Stimulated activated CD8-positive, alpha-beta memory T cell treated with anti-CD3 and anti-CD28 coated beads, Interleukin-4, amount 100 ng/mL, for 1 hour (primary cell): ENCODE measurements at places on chromosomes 4 and X.

DNA sequence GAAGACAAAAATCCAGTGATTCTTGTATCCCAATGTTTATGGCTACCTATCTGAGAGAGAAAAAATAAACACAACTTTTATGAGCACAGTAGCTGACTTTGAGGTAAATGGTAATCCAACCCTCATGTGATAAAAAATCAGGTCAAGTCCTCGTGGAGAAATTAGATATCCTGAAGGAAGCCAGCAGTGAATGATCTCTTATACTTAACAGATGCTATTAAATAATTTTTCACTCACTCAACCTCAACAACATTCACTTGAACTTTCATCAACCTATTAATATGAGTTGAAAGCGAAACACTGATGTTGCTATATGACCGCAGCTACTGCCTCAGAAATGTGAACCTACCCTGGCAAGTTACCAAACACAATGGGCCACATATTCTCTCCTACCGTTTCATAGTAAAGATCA is 105.4 kb downstream of the GPC3 start:
- DNase-seq = no peak

GRCh38 chr4:139145552-139145932 is 31.5 kb downstream of the ELF2 start:
- no peak for DNase-seq

DNA sequence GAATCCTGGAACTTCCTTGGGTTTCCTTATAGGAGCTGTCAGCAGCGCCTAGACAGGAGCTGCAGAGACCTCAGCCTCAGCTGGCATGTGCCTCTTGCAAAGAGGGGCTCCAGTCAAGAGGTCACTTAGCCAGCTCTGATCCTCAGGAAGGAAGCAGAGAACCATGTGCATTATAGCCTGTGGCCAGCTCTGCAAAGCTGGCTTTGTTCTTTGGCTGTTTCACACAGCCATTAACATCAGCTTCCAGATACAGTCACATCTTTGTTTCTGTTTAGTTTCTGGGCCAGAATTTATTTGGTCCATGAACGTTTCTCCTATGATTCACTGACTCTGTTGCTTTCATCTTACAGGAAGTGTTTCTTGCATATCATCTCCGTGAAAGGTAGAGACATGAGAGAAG is 92.4 kb downstream of the CC2D2A start:
- DNase-seq = no peak

DNA sequence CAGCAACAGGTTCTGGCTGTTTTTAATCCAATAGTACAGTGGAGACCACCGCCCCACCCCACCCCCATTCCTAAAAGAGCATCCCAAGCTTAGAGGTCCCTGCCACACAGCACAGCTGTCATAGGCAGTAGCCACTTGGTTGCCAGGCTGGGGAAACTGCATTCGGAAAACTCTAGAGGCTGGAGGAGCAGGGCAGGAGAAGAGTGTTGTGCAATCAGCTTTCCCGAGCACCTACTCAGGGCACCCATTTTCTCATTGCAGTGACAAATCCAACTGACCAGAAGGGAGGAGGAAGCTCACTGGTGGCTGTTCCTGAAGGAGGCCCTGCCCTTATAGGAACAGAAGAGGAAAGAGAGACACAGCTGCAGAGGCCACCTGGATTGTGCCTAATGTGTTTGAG is 1.1 kb downstream of the CXCL1 start:
- DNase-seq = no peak

DNA sequence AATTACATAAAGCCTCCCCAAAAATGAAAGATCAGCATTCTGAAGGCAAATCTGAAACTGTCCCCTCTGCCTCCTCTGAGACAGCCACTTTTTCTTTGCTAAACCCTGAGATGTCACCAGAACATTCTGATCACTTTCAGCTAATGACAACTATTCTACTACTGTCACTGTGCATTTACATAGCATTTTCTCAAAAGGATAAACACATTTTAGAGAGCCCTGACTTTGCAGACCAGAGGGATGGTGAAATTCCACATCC is 72.1 kb downstream of the GATB start:
- no peak for DNase-seq

- DNase-seq = no peak
These were observed 276.7 kb upstream of the PPARGC1A start for GRCh38 chr4:24166501-24166900.

DNA sequence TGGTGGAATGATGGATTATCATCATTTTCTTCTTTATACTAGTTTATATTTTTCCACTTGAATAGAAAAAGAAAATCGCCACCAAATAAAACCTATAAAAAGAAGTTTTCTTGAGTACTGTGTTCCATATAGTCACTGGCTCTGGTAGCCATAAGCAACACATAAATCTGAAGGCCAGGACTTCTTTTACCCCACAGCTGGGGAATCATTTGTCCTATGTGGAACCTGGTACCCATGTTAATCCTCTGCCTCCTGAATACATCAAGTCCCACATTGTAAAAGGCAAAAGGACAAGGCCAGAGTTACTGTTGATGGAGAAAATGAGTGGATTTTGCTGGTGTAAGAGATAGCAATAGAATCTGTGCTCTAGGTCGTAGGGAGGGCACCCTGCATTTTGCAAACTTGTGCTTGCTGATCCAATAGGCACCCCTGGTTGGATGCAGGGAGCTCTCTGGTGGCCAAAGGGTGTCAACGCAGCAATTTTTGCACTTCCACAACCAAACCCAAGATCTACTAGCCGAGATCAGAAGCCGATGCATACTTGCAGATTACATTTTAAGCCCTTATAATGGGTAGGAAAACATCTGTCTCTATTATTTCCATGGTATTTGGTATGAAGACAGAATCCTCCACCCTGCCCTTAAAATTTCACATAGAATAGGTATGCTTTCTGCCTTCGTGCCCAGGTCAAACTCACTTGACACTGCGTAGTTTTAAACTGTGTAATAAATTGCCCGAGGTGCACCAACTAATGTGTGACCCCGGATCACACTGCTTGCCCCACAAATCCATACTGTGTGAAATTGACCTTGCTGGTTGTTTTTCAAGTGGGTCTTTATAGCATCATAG is 146.2 kb upstream of the SCML1 start:
- no peak for DNase-seq

- no peak for DNase-seq
These were observed 143.9 kb downstream of the PDGFRA start for GRCh38 chr4:54372951-54373350.

GRCh38 chrX:31199840-31200114 is 127.9 kb upstream of the FTHL17 start:
- no peak for DNase-seq

GRCh38 chrX:150990910-150991309 is 7.8 kb downstream of the HMGB3 start:
- DNase-seq = no peak

GRCh38 chr4:98626350-98626749 is 32.1 kb downstream of the TSPAN5 start:
- DNase-seq = no peak

GRCh38 chr4:101993002-101993841 is 202.7 kb downstream of the BANK1 start:
- DNase-seq = no peak

DNA sequence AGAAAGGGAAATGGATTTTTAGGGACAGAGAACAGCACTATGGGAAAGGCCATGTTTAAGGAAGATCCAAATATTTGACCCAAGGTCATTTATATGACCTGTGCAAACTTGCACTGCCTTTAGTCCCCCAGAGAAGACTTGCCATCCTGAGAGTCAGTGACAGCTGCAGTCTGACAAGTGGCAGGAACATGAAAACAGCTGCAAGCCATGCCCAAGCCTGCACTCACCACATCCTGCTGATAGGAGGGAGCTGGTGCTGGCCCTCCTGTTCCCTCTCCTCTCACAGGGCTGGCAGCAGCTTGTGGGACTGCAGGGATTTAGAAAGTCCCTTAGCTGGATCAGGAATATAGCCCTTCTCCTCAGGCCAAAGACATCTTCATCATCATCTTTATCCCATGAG is 187.7 kb downstream of the RAP1GDS1 start:
- DNase-seq = no peak

- no peak for DNase-seq
These were observed 223.4 kb downstream of the BCOR start for GRCh38 chrX:39874202-39874816.

- no peak for DNase-seq
These were observed 57.6 kb upstream of the MAP9 start for GRCh38 chr4:155434366-155434765.

DNA sequence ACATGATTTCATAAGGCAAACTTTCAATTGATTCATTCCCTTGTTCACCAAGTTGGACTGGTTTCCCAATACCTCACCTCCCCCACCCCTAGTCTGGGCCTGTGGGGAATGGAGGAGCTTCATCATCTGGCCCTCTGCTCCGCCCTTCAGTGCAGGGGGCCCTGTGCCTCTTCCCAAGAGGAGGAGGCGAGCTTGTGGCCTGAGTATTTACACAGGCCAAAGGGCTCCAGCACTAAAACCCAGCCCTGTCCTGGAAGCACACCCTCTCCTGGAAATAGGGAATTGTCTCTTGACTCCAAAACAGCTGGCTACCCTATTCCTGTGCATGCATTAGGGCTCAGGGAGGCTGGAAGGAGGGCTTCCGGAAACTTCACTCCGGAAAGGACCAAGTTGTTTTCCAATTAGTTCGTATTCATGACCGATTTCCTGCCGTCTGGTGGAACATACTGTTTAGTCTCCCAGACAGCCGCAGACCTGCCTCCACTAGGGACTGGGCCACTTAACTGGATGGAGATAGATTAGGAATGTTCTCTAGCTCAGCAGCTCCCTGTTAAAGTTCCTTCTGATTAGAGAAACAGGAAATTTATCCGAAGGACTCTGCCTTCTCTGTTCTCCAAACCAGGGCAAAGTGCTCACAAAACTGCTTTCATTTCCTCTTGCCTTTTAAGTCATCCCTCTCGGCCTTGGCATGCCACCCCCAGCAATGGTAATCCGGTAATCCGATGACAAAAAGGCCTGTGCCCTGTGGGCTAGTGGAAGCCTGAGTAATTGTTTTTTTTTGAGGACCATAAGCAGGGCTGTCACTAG is 5.8 kb downstream of the SRPX2 start:
- no peak for DNase-seq

DNA sequence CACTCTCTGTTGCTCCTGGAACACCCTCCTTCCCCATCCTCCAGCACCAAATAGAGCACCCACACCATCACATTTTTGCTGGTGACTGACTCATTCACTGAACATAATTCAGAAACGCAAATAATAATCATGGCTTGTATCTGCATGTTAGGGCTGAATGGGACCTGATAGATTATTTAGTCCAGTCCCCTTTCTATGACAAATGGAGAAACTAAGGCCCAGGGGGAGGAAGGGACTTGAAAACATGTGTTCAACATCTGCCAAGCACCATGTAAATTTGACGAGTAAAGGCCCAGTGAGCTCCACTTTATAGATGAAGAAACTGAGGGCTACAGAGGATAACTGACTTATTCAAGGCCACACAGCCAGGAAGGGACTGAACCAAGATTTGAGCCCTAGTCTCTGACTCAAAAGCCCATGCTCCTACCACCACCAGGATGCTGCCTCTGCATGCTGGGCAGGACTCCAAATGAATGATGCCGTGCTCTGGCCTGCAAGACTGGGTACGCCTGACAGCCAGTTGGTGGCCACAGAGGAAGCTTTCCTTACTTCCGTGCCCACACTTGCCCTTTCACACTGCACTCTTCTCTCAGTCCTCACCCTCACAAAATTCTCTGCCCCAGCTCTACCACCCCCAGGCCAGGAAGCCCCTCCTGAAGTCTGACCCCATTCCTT is 133.3 kb upstream of the PJA1 start:
- DNase-seq = no peak

DNA sequence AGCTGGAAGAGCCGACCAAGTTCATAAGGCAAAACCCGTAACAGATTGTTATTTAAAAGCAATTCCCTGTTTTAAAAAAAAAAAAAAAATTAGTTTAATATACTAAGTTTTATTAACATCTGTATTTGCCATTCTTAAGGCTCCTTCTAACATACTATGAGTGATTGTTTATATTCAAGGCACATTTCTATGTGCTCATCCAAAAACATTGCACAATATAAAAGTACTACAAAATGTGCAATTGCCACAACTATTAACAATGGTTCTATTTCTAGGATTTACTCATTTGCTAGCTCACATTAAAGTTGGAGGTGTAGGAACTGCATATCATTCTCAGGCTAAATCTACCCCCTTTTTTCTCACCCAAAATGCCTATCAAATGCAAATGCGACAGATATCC is 46.1 kb downstream of the CNOT6L start:
- no peak for DNase-seq

GRCh38 chr4:41013746-41014145 is 200.6 kb downstream of the APBB2 start:
- no peak for DNase-seq
